ENCODE measurements at places on chromosomes 16 and 17. TPM values are rescaled to one million over a fixed set of nuclear protein-coding genes. Genes with fewer than 3 reads are reported as not detected.

CD79B gene
- total RNA-seq, result not detected

ITGB4 gene
- 152 TPM for total RNA-seq

SLC52A1 gene
- total RNA-seq, result not detected

DNA sequence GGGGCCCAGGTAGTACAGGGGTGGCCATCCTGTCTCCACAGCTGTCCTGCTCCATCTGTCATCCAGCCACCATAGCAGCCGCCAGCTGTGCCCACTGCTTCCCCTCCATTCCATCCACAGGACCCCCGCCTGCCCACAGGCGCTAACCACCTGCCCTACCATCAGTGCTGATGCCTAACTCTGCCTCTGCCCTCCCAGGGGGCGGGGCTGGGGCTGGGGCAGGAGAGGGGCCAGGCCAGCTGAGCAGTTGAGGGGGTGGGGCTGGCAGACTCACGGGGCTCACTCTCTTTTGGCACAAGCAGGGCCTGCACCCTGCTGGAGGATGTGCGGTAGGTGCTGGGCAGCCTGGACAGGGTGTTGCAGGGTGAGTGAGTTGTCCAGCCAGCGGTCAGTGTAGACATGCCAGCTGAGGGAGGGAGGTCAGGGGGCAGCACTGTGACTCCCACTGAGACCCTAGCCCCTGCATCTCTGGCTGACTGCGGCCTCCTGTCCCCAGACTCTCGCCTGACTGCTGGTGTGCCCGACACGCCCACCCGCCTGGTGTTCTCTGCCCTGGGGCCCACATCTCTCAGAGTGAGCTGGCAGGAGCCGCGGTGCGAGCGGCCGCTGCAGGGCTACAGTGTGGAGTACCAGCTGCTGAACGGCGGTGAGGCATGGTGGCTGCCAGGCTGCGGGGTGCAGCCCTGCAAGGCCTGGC is 9.6 kb downstream of the GALK1 start:
- no peak overlapping the region for H3K4me3 ChIP-seq
- no peaks in the 10 kb centered on the region for H3K36me3 ChIP-seq
- H3K27me3 ChIP-seq, result no peaks in the 10 kb centered on the region
- no peak overlapping the region for H3K27ac ChIP-seq

- DNase-seq, result no peak
- peaks cover 5% of the 10 kb centered on the region for H3K4me1 ChIP-seq
- H3K27ac ChIP-seq, result no peak overlapping the region
These were observed 5.0 kb downstream of the LSM12 start for GRCh38 chr17:44061446-44061845.

DNA sequence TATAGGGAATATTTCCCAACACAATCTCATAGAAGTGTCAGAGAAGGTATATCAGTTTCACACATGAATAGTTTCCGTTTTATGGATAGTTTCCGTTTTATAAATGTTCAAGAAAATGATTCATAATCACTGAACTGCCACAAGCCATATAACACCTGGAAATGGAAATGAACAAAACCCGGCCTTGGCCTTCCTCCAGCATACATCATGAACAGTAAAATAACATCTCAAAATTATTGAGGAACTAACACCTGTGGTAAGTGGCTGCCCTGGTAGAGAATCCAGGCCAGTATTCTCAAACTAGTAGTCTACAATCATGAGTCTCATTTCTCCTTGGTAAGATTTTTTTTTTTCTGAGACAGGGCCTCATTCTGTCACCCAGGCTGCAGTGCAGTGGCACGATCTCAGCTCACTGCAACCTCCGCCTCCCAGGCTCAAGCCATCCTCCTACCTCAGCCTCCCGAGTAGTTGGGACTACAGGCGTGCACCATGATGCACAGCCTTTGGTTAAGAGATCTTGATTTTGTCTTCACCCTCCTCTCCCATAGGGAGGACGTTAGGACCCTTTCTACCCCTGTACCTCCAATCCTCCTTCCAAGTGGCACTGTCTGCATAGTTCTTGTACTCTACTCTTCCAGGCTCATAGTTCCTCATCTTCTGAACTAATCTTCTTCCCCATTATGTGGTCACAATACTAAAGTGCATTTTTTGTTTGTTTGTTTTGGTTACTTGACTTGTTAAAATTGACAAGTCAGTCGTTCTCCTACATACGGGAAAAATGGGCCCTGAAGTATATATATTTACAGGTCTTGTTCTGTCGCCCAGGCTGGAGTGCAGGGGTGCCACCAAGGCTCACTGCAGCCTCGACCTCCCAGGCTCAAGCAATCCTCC is 15.0 kb upstream of the RGS9 start:
- peaks cover 6% of the 10 kb centered on the region for H3K4me1 ChIP-seq
- peak overlapping the region; percentile 69 for H3K4me3 ChIP-seq
- H3K36me3 ChIP-seq, result no peaks in the 10 kb centered on the region
- H3K27me3 ChIP-seq, result no peaks in the 10 kb centered on the region
- DNase-seq, result no peak

DNA sequence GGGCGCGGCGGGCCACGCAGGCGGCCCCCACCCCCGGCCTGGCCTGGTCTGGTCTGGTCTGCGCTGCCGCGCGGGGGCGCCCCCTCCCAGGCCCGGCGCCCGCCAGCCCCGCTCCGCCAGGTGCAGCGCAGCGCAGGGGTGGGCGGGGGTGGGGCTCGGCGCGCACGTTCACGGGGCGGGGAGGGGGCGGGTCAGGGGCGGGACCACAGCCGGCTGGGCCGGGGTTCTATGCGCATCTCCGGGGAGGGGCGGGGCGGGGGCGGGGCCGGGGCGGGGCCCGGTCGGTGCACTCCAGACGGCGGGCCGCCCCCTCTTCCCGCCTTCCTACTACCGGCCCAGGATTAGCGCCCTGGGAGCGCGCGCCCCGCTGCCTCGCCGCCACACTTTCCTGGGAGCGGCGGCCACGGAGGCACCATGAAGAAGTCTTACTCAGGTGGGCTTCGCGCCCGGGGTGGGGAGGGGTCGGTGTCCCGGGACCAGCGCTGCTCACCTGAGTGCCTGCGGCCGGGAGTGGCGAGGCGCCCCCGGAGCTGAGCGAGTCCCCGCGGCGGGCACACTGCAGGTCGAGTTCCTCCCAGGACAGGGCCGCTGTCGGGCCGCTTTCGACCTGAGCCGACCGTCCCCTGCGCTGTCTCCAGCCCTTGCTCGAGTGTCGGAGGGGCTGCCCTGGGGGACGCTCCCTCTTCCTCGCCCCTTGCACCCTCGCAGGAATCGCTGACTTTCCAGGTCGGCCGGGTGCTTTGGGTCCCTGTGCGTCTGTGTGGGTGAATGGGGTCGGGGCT is 140.5 kb downstream of the SEC14L1 start:
- H3K36me3 ChIP-seq, result no peaks in the 10 kb centered on the region
- H3K4me1 ChIP-seq, result peaks cover 5% of the 10 kb centered on the region
- H3K27ac ChIP-seq, result no peak overlapping the region
- no peak for DNase-seq
- peaks cover 9% of the 10 kb centered on the region for H3K27me3 ChIP-seq

DNA sequence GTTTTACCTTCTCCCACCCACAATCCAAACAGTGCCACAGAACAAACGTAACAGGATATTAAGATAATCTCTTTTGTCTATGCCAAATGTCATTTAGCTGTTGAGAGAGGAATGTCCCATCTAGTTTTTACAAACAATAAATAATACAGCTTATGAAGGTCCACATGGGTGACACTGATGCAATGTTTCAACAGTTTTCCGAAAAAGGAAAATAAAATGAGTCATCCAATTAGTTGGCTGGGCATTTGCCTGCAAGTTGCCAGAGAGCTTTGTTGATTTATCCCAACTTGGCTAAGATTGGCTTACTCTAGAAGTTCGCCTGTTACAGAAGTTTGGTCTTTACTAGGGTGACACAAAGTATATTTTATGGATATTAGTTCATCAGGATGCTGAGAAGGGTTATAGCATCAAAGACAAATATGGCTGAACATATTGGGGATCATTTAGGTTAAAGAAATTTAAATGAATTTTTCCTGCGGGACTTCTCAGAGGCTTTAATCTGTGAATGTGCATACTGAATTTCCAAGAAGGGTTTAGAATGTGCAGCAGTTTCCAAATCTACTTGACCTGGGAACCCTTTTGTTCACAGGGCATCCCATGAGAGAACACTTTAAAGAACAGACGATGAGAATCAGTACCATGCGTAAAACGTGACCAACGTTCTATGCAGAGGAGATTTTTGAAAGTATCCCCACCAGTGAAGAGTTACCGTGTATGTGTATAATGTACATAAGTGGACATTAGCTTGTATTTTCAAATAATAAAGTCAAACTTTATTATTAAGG is 73.1 kb downstream of the CDH13 start:
- DNase-seq, result no peak
- no peak overlapping the region for H3K4me3 ChIP-seq
- H3K27me3 ChIP-seq, result no peaks in the 10 kb centered on the region
- peak overlapping the region; percentile 88 for H3K27ac ChIP-seq

ABCA3 gene
- total RNA-seq, result 25.9 TPM

GRCh38 chr16:65722429-65722828 is 600.6 kb upstream of the CDH11 start:
- DNase-seq, result no peak
- H3K4me1 ChIP-seq, result no peaks in the 10 kb centered on the region
- H3K27ac ChIP-seq, result no peak overlapping the region
- no peak overlapping the region for H3K4me3 ChIP-seq

GRCh38 chr17:7043182-7043496 is 753 bp downstream of the SLC16A11 start:
- no peaks in the 10 kb centered on the region for H3K36me3 ChIP-seq
- peaks cover 7% of the 10 kb centered on the region for H3K27me3 ChIP-seq
- H3K27ac ChIP-seq, result no peak overlapping the region
- peaks cover 22% of the 10 kb centered on the region for H3K4me1 ChIP-seq
- no peak for DNase-seq

KIF2B gene
- not detected for total RNA-seq

- H3K4me3 ChIP-seq, result no peak overlapping the region
- no peak for DNase-seq
- no peak overlapping the region for H3K27ac ChIP-seq
- no peaks in the 10 kb centered on the region for H3K36me3 ChIP-seq
These were observed 19.7 kb upstream of the TEX2 start for GRCh38 chr17:64282753-64283080.

Data from ascending aorta (tissue), 2 donors.